Fibroblast of pulmonary artery (primary cell): ENCODE measurements at places on chromosomes 3 and 15.

- DNase-seq: no peak
Measured at GRCh38 chr15:39279311-39279710, 301.6 kb upstream of the THBS1 start.

- peak; percentile 63 for DNase-seq
Measured at GRCh38 chr15:98684436-98684835, 36.1 kb downstream of the IGF1R start.

- no peak for DNase-seq
Measured at GRCh38 chr3:62723166-62723913, 151.9 kb downstream of the CADPS start.

DNA sequence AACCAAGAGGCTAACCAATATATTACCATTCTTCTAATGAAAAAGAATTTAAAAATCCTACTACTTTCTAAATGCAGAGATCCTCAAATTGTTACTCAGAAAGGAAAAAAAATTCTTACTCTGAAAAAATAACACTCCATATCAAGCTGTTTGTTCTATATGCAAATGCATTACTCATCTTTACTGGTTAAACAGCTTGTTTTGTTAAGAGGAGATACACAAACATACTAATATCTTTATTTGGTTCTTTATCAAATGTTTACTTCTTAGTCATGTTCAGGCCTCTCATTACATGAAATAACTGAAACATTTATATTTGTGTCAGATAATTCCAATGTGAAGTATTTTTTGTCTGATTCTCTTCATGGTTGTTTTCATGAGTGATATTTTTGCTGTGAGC lies 146.8 kb downstream of the PCCB start:
- no peak for DNase-seq

DNA sequence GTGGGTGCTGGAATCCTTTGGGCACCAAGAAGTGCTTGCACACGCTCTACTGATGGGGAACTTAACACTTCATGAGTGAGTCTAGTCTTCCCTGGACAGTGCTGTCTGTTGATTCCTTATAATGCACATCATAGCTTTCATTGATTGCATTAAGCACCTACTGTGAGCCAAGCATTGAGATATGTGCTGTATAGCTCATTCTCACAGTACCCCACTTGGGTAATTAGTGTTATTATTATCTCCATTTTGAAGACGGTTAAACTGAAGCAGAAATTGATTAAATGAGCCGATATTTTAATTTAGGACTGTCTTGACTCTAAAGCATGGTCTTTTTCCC lies 504 bp upstream of the PDHB start:
- no peak for DNase-seq

DNA sequence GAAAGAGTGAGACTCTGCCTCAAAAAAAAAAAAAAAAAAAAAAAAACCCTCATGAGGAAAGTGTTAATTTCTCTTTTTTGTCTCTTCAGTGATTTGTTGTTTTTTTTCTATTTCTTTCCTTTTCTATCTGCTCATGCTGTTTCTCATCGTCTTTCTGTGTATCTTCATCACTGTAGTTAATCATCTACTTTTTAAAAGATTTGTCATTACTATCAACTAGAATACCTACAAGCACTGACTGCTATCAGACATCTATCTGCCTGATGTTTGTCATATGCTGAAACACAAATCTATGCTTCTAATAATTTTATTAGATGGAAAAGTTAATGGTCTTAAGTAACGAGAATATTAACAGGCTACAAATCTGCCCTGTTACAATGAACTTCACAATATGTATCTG lies 26.8 kb downstream of the CCDC14 start:
- no peak for DNase-seq

GRCh38 chr3:74824366-74824765 lies 209.9 kb upstream of the CNTN3 start:
- DNase-seq: no peak

GRCh38 chr3:194323785-194324735 lies 27.1 kb downstream of the CPN2 start:
- peak; percentile 63 for DNase-seq

- DNase-seq: no peak
Measured at GRCh38 chr3:121916189-121916588, 22.0 kb downstream of the SLC15A2 start.

DNA sequence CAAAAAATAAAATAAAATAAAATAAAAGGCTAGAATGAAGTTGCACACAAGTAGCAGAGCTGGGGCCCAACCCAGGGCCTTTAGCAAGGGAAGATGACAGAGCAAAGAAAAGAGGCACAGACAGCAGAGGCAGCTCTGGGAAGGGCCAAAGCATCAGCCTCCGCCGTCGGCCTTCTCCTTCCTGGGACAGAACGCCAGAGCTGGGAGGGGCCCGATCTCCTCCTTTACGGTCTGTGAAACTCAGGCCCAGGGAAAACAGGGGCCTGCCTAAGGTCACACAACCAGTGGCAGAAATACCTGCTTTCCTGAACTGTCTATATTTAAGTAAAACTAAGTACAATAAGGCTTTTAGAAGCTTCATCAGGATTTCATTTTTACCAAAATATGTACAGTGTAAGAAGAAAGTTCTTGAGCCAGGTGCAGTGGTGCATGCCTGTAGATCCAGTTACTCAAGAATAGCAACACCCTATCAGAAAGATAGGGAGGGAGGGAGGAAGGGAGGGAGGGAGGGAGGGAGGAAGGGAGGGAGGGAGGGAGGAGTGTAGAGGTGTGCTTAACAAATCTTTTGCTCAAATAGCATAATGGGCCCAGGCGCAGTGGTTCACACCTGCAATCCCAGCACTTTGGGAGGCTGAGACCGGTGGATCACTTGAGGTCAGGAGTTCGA lies 43.0 kb upstream of the MUC4 start:
- DNase-seq: no peak

- DNase-seq: no peak
Measured at GRCh38 chr3:62096521-62096920, 276.8 kb downstream of the FEZF2 start.

DNA sequence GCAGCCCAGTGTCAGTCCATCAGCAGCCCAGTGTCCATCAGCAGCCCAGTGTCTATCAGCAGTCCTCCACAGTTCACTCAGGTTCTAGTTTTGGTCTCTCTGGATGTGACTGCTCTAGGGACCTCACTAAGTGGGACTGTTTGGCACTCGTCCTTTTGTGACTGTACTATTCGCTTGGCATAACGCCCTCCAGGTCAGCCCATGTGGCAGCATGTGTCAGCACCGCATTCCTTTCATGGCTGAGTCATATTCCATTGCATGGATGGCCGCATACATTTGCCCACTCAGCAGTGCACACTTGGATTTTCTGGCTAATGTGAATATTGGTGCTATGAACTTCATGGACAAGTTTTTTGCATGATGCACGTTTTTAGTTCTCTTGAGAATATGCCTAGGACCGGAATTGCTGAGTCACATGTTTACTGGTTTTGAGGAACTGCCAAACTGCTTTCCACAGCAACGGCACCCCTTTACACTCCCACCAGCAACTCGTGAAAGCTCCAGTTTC lies 16.4 kb downstream of the CHST13 start:
- DNase-seq: peak; percentile 84

DNA sequence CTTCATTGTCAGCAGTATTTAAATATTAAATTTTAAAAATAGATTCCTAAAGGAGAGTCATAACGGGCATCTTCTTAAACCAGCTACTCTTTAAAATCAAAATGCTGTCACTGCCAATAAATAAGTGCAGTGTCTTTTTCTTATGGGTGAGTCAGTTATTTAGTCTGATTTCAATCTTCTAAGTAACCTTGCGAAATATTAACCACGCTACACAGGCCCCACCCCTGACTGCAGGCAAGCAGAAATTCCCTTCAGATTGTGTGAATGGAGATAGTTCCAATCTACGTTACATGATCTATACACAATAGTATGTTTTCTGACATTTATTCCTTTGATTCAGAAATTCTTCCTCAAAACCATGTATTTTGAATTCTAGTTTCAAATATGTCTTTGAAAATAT lies 141.5 kb downstream of the GADL1 start:
- peak; percentile 75 for DNase-seq

- DNase-seq: no peak
Measured at GRCh38 chr15:49094923-49095322, 48.7 kb upstream of the SECISBP2L start.

DNA sequence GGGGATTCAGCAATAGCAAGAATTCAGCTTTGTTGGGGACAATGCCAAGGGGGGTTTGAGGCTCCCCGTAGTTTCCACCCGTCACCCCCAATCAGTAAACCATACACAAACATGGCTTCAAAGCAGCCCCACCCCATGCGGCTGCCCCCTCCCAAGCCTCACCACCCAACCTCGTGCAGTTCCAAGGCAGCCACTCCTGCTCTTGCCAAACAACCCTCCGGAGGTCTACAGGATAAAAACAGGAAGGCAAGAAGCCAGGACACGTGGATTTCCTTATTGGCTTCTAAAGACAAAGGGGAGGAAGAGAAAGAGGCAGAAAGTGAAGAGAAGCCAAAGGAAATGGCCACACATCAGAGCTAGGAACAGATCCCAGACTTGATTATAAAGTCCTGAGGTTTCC lies 121.1 kb downstream of the SHQ1 start:
- DNase-seq: peak; percentile 24

- DNase-seq: peak; percentile 68
Measured at GRCh38 chr15:44033894-44034293, 161.2 kb downstream of the FRMD5 start.

- no peak for DNase-seq
Measured at GRCh38 chr3:104598848-104599511, 767.7 kb upstream of the ALCAM start.

DNA sequence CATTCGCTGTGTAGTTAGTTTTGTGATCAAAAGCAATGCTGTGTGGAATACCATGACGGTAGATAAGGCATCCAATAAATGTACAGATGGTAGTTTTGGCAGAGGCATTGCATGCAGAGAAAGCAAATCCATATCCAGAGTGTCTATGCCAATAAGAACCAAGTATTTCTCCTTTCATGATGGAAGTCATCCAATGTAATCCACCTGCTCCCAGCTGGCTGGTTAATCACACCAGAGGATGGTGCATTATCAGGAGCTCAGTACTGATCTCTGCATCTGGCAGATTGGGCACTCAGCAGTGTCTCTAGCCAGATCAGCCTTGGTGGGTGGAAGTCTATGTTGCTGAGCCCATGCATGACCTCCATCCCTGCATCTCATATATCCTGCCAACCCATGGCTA lies 677.7 kb upstream of the NECTIN3 start:
- no peak for DNase-seq

- no peak for DNase-seq
Measured at GRCh38 chr3:132662212-132662611, 2.1 kb downstream of the UBA5 start.

DNA sequence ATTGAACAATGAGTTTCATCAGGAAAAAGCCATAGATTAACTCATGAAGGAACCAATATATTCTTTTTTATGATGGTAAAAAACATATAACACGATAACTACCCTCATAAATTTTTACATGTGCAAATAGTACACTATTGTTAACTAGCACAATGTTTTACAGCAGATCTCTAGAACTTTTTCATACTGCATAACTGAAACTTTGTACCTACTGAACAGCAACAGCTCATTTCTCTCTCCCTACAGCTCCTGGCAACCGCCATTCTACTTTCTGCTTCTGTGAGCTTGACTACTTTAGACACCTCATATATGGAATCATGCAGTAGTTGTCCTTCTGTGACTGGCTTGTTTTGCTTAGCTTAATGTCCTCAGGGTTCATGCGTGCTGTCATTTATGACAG lies 235.4 kb downstream of the NFKBIZ start:
- no peak for DNase-seq

- DNase-seq: peak; percentile 84
Measured at GRCh38 chr3:30426293-30426993, 180.0 kb upstream of the TGFBR2 start.

DNA sequence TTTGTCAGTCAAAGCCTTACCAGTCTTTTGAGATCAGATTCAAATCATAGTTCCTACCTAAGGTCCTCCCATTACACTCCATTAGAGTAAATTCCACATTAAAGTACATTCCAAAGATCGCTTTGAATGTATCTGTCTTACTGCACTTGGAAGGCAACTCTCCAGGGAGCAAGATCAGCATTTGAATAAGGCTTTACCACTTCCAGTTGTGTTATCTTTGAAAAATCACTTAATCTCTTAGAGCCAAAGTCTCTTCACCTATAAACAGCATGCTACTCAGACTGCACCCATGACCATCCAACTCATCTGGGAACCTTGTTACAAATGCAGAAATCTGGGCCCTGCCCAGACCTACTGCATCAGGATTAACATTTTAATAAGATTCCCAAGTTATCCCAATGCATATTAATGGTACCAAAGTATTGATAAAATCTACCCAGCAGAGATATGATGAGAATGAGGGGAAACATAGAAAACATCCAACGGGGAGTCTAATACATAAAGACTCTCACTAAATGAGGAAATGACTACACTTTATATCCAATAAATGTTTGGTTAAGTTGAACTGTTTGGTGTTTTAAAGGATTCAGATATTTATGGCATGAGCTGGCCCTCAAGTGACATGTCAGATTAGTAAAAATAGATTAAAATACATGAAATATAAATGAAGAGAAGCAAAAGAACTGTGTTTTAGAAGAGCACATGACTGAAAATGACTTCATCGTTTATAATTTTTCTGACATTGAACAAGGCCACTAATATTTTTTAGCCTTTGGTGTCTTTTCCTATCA lies 75.9 kb downstream of the TNIK start:
- no peak for DNase-seq

- DNase-seq: peak; percentile 65
Measured at GRCh38 chr3:114223143-114223542, 14.2 kb downstream of the ZNF80 start.

- peak; percentile 93 for DNase-seq
Measured at GRCh38 chr3:188780193-188781147, 391.3 kb upstream of the TPRG1 start.

GRCh38 chr15:31305375-31305774 lies 21.3 kb upstream of the KLF13 start:
- no peak for DNase-seq

- no peak for DNase-seq
Measured at GRCh38 chr3:171301998-171302397, 158.2 kb downstream of the TNIK start.

- DNase-seq: no peak
Measured at GRCh38 chr3:190360228-190360627, 27.7 kb upstream of the CLDN16 start.

GRCh38 chr3:53269888-53270880 lies 14.4 kb upstream of the TKT start:
- DNase-seq: peak; percentile 98

GRCh38 chr3:142971431-142971830 lies 8.0 kb upstream of the PAQR9 start:
- DNase-seq: no peak

DNA sequence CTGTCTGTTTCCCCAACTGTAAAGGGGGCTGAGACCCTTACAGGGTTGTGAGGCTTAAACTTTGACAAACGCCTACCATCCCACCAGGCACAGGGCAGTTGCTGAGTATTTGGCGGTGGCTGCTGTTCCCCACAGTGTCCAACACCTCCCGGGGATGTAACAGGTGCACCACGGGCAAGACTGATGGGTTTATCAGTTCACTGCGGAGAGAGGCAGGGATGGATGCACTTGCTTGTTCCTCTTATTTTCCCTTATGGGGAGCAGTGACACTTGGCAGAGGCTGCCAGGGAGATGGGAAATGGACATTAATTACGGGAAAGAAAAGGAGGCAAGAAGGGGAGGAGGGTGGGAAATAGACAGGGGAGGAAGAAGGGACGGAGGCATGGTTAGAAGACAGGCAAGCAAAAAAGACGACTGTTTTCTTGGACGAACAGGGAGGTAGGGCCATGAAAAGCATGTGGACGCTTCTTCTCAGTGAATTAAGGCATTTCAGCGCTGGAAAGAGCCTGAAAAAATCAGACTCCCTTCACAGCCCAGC lies 16.6 kb upstream of the ADIPOQ start:
- DNase-seq: no peak

- DNase-seq: peak; percentile 27
Measured at GRCh38 chr15:47470983-47471382, 246.3 kb upstream of the SEMA6D start.
